ENCODE measurements at places on chromosomes 6 and 20. TPM values are rescaled to one million over a fixed set of nuclear protein-coding genes. Genes with fewer than 3 reads are reported as not detected.

PROCR gene
- polyA plus RNA-seq, result 8.3 TPM

DNA sequence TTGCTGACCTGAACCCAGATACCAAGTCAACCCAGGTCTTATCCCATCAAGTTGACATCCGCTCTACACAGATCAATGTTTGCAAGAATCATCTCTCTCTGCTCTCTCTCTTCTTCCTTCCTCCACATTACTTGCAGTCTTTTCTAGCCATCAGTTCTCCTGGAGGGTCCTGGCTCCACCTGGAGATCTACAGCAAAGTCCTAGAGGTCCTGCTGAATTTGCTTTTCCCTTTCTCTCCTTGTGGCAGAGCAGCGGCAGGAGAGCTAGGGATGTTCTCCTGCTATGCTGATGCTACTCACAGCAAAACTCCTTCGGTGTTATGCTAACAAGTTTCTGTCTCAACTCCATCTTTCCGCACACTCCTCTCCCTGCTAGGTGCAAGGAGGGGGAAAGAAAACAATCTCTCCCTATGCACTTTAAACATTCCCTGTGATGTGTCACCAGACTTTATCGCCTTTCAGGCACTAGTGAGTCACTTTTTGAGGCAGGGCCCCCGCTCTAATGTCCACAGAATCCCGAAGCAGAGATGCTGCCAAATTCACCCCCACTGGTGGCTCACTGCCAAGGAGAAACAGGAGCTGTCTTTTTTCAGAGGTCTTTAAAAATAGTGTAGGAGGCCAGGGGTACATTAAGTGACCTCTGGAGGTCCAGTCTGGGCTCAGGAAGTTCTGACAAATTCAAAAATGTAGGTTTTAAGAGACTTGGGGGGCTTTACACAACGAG, 62.6 kb downstream of the FAM50B start:
- H3K27me3 ChIP-seq, result no peaks in the 10 kb centered on the region
- peaks cover 64% of the 10 kb centered on the region for H3K4me1 ChIP-seq
- H3K36me3 ChIP-seq, result no peaks in the 10 kb centered on the region

DNA sequence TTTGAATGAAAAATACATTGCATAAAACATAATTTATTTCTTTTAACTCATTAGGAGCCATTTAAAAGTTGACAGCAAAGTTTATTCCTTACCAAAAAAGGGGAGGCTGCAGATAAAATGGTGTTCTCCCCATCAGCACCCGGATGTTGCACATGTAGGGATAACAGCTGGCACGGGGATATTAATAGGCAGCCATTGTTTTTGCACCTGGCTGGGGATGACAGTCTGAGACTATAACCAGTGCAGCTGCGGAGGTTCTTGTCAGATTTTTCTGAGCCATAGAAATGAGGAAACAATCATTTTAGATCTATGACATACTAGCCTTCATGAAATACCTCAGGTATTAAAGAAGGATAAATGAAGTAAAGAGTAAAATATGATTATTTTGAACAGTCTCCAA, 20.1 kb upstream of the HECA start:
- no peaks in the 10 kb centered on the region for H3K36me3 ChIP-seq
- no peak overlapping the region for H3K4me3 ChIP-seq
- no peak for DNase-seq
- no peak overlapping the region for H3K27ac ChIP-seq
- H3K27me3 ChIP-seq, result no peaks in the 10 kb centered on the region
- no peaks in the 10 kb centered on the region for H3K4me1 ChIP-seq

GRCh38 chr6:112485120-112485826, 138.1 kb downstream of the RFPL4B start:
- H3K27me3 ChIP-seq, result no peaks in the 10 kb centered on the region
- DNase-seq, result no peak
- no peaks in the 10 kb centered on the region for H3K36me3 ChIP-seq
- no peaks in the 10 kb centered on the region for H3K4me1 ChIP-seq
- no peak overlapping the region for H3K27ac ChIP-seq
- no peak overlapping the region for H3K4me3 ChIP-seq

DNA sequence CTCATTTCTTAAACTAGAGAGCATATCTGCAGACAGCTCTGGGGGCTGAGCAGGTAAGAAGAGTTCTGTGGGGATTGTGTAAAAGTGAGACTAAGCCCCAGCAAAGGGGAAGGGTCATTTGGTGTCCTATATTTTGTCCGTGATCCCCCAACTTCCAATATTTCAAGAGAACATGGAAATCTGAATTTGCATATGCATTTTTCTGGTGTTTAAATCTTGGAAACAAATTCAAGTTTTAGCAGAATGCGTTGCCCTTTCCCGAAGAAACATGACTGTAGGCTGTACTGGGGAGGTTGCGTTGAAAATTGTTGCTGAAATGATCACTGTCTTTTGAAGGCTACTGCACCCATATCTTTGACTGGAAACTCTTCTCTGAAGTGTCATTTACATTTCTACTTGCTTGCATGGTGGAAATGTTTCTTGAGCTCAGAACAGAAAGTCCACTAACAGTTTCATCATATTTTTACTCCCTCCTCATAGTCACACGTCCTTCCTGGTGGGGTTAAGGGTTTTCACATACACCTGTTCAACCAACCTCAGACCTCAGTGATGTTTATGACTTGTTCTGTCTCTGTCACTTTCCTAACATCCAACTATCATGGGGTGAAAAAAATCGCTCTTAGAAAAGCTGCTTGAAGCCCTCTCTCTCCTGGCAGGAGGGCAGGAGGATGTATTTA, 140.3 kb downstream of the BCAS1 start:
- no peaks in the 10 kb centered on the region for H3K36me3 ChIP-seq
- no peak overlapping the region for H3K4me3 ChIP-seq
- no peak for DNase-seq
- peaks cover 6% of the 10 kb centered on the region for H3K4me1 ChIP-seq

DNA sequence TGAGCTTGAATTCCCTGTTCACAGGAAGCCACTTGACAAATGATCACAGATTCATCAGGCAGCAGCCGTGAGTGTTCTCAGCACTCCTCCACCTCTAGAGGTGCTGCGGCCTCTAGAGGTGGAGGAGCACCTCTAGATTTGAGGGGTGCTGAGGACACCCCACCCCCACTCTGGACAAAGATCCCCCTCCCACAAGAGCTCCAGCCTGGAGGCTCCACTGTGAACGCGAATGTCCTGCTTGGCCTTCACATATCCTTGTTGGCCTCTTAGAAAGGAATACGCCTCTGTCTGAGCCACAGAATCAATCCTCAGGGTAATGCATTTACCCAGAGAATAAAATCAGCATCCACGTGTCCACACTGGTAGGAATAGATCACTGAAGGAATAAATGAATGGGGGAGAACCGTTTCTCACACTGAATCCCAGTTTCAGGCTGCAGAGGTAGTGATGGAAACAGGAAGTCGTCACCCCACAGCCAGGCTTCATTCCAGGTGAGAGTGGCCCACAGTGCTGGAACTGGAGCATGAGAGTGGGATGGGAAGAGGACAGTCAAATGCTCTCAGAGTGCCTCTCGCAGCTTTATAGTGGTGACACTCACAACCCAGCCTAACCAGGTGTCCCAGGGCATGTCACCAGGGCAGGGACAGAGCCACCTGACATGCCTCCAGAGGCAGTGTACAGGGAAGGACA, 16.6 kb downstream of the NPEPL1 start:
- H3K27ac ChIP-seq, result no peak overlapping the region
- H3K4me3 ChIP-seq, result no peak overlapping the region
- DNase-seq, result no peak
- H3K4me1 ChIP-seq, result no peaks in the 10 kb centered on the region

All from small intestine (tissue), 16 donors.